ENCODE measurements at places on chromosomes 16 and 17.

DNA sequence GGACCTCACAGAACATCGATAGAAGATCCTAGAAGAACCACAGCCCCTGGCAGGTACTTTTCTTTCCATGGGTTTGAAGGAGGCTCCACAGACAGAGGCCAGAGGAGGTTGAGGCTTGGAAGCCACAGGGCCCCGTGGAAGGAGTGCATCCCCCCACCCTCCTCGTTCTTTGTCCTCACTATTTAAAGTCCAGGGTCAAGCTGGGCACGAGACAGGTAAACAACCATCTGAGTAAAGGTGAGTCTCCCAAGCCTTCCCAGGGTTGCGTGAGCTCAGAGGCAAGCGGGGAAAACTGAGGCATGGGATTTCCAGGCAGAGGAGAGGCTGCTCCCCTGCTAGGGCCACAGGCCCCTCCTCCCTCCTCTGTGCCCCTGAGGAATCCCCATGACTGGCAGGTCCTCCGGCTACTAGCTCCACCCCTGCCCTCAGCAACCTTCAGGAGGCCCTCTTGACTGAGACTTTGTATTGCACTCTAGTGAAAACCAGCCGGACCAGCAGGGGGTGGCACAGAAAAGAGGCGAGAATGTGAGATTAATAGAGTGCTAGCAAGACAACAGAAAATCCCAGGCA is 927 bp upstream of the SULT1A2 start:
- no peak for DNase-seq

- no peak for DNase-seq
Measured at GRCh38 chr16:29789775-29790182, 772 bp upstream of the KIF22 start.

- no peak for DNase-seq
Measured at GRCh38 chr16:85037050-85037410, 9.4 kb downstream of the KIAA0513 start.

GRCh38 chr16:84199861-84200260 is 8.9 kb downstream of the ADAD2 start:
- DNase-seq: no peak

- no peak for DNase-seq
Measured at GRCh38 chr17:28178800-28179199, 136.3 kb downstream of the NLK start.

GRCh38 chr16:84817206-84817605 is 2.6 kb upstream of the CRISPLD2 start:
- no peak for DNase-seq

GRCh38 chr16:12210258-12210880 is 233.8 kb downstream of the SNX29 start:
- DNase-seq: peak; percentile 60

- no peak for DNase-seq
Measured at GRCh38 chr17:19372866-19373504, 5.3 kb upstream of the MAPK7 start.

GRCh38 chr16:27430923-27431484 is 29.0 kb downstream of the IL21R start:
- no peak for DNase-seq

GRCh38 chr17:77142689-77143088 is 1.9 kb downstream of the SEC14L1 start:
- no peak for DNase-seq

GRCh38 chr17:56486732-56487131 is 106.8 kb upstream of the NOG start:
- DNase-seq: no peak

GRCh38 chr17:77894126-77894956 is 64.2 kb upstream of the TNRC6C start:
- DNase-seq: no peak

DNA sequence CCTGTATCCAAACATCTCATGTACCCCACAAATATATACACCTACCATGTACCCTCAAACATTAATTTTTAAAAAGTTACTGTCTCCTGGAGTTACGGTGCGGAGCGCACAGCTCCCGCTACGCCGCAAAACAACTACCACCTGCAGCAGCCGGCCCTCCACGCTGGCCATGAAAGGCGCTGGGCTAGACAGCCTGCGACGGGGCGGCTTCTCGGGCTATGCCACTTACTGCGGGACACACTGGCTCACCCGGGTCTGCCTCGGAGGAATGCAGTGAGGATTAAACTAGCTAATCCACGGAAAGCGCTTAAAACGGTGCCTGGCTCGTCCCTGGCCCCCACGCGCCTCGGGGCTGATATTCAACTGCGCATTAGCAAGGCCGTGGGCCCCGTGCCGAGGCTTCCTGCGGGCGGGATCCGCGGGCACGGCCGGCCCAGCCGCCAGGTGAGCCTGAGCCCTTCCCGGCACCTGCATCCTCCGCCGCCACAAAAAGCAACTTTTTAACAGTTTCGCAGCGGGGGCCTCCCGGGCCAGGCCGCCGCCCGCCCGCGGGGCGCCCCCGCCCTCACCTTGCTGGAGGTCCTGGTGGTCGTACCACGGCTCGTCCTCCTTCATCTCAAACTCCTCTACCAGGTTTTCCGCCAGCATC is 633 bp downstream of the CDR2 start:
- DNase-seq: no peak

- DNase-seq: no peak
Measured at GRCh38 chr16:81484908-81485624, 40.5 kb downstream of the CMIP start.

DNA sequence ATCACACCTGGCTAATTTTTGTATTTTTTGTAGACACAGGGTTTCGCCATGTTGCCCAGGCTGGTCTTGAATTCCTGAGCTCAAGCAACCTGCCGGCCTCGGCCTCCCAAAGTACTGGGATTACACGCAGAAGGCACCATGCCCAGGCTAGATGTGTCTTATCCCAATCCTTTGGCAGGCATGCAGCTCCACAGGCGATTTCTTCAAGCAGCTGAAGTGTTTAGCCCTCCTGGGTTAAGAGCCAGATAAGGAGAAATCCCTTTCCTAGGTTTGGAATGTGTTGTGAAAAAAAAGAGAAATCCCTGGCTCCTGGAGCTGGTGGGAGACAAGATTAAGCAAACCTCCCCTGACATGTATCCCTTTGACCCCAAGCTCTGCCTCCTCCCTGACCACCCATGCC is 2.1 kb upstream of the NHERF1 start:
- no peak for DNase-seq

- DNase-seq: no peak
Measured at GRCh38 chr17:65055280-65055707, 1.2 kb downstream of the GNA13 start.

DNA sequence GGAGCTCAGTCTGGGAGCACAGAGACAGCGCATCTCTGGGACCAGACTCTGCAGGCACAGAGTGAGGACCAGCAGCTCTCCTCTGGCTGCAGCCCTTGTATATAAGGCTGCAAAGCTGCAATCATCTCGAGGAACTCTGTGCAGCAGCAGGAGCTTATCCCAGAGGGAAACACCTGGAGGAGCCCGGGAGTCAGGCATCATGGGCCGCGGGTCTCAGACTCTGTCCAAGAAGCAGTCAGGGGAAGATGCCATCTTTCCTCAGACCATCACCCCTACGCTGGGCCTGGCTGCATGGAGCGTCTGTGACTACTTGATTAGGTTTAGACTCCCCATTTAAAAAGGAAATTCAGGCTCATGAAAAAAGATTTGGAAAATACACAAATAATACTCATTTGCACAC is 122.0 kb downstream of the IRF8 start:
- DNase-seq: no peak

DNA sequence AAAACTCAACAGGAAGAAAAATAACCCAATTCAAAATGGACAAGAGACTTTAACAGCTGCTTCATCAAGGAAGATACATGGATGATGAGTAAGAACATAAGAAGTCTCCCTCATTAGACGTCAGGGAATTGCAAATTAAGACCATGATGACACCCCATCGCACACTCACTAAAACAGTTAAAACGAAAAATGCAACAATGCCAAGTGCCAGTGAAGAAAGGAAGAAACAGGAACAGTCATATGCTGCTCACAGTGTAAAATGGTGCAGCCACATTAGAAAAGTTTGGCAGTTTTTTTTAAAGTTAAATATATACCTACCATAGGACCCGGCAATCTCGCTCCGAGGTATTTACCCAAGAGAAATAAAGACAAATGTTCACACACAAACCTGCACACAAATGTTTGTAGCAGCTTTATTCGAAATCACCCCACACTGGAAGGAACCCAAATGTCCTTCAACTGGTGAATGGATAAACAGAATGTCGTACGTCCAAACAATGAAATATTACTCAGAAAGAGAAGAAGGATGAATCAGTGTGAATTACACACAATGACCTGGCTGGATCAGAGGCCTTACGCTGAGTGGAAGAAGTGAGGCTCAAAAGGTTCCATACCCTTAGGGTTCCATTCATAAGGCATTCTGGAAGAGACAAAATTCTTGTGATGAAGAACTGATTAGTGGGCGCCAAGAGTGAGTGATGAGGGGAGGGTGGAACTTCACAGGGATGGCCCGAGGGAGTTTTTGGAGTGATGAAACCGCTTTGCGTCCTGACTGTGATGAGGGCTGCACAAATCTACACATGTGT is 110.3 kb downstream of the C16orf95 start:
- DNase-seq: no peak

DNA sequence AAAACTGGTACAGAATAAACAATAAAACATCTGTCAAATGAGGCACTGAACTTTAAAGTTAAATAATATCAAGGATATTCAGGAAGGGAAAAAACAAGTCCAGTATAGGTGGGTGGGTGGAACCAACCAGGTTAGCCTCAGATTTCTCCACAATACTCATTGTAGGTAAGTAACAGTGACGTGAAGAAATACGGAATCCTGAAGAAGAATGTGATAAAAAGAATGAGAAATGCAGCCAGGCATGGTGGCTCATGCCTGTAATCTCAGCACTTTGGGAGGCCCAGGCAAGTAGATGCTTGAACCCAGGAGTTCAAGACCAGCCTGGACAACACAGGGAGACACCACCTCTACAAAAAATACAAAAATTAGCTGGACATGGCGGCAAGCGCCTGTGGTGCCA is 47.3 kb downstream of the UBE2G1 start:
- DNase-seq: no peak

DNA sequence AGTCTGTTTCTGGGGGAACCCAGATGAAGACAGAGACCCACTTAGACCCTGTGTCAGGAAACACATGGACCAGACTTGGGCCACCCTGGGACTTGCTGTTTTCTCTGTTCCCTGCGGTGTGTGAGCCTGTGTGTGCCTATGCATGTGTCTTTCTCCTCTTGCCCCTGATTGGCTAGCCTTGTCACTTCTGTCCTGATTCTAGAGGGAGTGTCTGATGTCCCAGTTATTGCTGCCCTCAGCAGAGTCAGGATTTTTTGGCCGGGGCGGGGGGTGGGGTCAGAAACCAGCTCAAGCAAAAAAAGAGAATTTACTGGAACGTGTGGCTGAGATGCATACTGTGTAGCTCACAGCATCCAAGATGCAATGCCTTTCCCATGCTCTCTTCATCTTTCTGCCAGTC is 30.5 kb downstream of the PLCG2 start:
- DNase-seq: no peak

DNA sequence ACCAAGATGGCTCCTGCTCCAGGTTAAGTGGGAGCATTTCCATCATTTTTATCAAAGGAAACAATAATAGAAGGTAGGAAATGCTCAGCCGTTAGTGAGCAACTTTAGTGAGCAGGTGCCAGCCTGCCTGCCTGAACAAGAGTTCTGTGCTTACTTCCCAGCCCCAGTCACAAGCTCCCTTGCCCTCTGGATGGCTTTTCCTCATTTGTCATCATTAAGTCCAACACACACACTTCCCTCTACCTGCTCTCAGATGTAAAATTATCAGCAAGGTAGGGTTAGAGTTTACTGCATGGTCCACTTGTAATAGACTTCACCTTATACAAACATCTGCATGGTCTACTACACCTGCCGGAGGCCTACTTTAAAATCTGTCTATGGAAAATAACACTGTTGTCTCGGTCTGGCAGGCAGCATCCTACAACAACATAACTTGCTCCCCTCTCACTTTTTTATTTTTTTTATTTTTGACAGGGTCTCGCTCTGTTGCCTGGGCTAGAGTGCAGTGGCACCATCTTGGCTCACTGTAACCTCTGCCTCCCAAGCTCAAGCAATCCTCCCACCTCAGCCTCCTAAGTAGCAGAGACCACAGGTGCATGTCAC is 12.7 kb downstream of the TEX2 start:
- no peak for DNase-seq

DNA sequence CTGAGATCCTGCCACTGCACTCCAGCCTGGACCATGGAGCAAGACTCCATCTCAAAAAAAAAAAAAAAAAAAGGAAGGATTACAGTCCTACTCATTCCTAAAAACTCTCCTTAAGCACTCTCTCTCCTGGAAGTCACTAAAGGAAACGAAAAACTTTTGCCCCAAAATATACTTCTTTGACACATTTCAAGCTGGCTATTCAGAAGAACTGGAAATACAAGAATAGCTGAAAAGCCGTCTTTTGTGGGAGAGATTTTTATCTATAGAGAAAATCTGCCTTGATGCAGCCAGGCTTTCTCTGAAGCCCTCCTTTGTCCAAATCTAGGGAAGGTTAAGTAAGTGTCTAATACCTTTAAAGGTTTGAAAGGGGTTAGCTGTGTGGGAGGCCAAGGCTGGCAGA is 16.9 kb upstream of the MARVELD3 start:
- DNase-seq: no peak

GRCh38 chr16:23274968-23275367 is 27.1 kb upstream of the SCNN1B start:
- DNase-seq: no peak

- DNase-seq: no peak
Measured at GRCh38 chr17:733743-734142, 1.3 kb downstream of the TLCD3A start.

GRCh38 chr17:55769625-55770000 is 18.8 kb downstream of the PCTP start:
- DNase-seq: no peak

DNA sequence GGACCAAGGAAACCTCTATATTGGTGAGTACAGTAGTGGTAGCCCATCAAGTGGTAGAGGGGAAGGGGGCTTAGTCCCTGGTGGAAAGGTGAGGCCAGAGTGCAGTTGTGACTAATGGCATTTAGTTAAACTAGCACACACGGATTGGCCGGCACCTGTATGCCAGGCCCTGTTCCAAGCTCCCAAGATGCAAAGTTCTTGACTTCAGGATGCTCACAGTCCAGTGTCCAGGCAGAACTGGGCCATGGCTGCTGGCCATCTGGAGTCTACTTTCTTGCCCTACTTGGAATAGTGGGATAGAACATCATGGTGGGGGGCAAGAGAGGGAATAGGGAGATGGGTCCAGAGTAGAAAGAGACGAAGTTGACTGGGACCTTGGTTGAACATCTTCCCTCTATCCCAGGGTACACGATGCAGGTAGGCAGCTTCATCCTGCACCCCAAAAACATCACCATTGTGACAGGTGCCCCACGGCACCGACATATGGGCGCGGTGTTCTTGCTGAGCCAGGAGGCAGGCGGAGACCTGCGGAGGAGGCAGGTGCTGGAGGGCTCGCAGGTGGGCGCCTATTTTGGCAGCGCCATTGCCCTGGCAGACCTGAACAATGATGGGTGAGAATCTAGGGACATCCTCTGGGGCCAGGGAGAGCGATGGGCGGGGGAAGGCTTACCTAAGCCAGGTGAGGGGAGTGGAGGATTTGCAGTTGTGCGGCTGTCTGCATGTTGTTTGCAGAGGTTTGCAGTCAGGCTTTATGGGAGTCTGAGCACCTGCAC is 15.2 kb downstream of the ITGA3 start:
- DNase-seq: no peak

All from DMS153 (cell line).